CD4-positive, alpha-beta T cell treated with Interleukin-6 for 4 hours (primary cell): ENCODE measurements at places on chromosomes 4 and X.

DNA sequence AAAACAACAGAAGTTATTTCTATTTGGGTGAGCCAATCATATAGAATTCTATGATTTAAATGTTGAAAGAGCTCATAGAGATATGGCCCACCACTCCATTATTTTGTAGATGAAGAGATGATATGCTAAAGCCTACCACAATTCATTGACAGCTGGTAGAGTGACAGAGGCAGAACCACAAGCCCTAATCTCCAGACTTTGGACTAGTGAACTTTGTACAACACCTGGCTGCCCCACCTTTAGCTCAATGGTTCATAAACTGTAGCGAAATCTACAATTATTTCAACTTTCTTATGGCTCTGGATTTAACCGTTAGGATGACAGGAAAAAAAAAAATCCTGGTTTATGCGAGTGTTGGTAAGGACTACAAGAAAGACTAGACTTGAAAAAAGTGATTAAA is 50.9 kb downstream of the PRKG2 start:
- no peak for DNase-seq

- DNase-seq = no peak
Measured at GRCh38 chr4:173794662-173795061, 264.6 kb upstream of the HAND2 start.

DNA sequence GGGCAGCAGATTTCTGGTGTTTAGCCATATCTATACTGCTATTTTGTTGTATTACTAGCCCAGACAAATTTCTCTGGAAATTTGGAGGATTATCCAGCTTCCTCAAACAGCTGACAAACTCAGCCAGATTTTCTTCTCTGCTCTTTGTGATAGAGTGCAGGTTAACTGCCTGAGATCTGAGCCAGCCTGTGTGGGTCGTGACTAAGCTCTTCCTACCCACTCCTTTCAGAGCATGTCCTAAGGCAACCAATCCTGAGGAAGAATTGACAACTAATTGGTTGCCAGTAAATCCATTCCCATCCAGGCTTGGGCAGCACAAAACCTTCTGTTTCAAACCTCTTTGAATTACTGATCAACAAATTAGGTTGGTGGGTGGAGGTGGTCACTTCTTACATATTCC is 2.5 kb upstream of the GABRA2 start:
- no peak for DNase-seq

- DNase-seq = no peak
Measured at GRCh38 chrX:73447311-73447794, 500 bp downstream of the CDX4 start.

GRCh38 chrX:153934148-153934761 is 582 bp downstream of the NAA10 start:
- no peak for DNase-seq
